ENCODE measurements at places on chromosomes 13 and 19.

DNA sequence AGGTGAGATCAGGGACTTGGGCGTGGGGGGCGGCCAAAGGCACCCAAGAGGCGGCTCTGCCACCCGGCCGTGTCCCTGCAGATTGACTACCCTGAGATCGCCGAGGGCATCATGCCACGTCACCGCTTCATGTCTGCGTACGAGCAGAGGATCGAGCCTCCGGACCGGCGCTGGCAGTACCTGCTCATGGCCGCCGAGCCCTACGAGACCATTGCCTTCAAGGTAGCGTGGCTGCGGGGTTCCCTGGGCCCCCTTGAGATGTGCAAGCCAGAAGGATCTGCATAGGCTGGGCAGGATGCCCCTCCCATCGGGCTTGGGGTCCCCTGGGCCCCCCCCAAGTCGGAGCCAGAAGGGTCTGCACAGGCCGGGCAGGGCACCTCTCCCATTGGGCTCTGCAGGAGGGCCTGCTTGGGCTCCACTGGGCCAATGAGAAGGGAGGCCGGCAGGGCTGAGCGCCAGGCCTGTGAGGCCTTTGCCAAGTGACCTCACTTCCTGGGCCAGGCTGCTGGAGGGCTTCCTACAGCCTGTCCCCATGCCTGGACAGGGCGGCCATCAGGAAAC lies 2.2 kb upstream of the AMH start:
- DNase-seq, result no peak

DNA sequence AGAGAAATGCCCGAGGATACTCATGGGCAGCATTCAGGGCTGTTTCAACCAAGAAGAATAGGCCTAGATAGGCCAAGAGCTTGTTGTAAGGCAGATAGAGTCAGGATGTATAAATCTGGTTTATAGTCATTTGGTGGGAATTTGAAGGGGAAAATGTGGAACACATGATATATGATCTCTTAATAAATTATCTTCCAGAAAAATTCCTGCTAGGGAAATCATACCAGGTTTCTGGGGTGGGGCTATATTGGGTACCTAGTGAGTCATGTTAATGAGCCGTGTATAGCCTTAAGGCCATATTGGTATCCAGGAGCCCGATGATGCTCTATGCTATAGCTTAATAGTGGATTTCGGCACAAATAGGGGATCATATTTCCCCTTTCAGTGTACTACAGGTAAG lies 51.5 kb upstream of the HTR2A start:
- no peak for DNase-seq

DNA sequence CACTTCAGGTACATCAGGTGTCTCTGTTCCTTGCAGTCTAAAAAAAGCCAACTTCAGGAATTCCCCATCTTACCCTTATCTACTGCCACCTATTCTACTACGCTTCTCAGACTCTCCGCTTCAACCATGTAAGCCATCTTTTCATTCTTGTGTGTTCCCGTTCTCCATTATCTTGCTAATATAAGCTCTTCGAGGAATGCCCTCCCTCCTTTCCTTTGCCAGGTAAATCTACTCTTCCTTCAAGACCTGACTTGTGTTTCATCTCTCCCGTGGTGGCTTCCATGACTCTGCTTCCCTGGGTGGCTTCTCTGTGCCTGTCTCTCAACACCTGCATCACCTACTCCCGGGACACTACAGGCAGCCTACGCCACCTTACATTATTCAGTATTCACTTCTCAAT lies 42.3 kb upstream of the MEDAG start:
- no peak for DNase-seq

DNA sequence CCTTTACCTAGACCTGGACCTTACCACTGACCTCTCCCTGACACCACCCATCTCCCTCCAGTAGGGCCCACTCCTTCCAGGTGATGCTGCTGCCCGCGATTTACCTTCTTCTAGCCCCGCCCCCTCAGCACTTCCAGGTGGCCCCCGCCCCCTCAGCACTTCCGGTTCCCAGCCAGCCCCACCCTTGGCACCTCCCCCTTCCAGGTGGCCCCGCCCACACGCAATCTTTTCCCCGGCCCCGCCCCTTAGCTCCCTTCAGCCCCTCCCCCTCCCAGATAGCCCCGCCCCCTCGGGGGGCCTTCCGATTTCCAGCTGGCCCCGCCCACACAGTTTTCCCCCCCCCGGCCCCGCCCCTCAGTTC lies 586 bp downstream of the LIG1 start:
- DNase-seq, result peak; percentile 32

DNA sequence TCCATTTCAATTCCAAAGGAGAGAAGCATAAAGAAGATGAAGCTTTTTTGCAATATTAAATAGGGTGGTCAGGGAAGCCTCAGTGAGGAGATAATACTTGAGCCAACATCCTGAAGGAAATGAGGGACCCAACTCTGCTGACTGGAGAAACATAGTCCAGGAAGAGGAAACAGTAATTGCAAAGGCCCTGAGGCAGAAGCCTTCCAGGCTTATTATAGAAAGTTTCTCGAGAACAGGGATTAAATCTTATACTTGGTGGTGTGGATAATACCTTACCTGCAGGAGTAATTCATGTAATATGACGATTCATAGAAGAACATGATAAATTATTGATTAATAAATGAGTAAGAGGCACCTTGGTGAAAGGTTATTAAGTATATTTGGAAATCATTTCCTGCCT lies 1.0 kb upstream of the RFC3 start:
- DNase-seq, result no peak

GRCh38 chr13:108827646-108828045 lies 198.2 kb downstream of the MYO16 start:
- DNase-seq, result no peak

Measured in left renal pelvis (tissue), 4 donors.